GM12892 (cell line): ENCODE measurements at places on chromosomes 1 and 21.

GRCh38 chr1:167433884-167434283, 84.4 kb downstream of the CD247 start:
- DNase-seq = no peak

- no peak for DNase-seq
Observed at GRCh38 chr1:16126743-16127515, 28.9 kb downstream of the EPHA2 start.

GRCh38 chr1:59316497-59317128, 19.7 kb downstream of the FGGY start:
- DNase-seq = no peak

GRCh38 chr1:234683861-234684632, 74.1 kb upstream of the IRF2BP2 start:
- DNase-seq = no peak

- DNase-seq = no peak
Observed at GRCh38 chr1:147496571-147497210, 44.6 kb upstream of the BCL9 start.

GRCh38 chr1:19402031-19402813, 83.1 kb downstream of the CAPZB start:
- DNase-seq = no peak

DNA sequence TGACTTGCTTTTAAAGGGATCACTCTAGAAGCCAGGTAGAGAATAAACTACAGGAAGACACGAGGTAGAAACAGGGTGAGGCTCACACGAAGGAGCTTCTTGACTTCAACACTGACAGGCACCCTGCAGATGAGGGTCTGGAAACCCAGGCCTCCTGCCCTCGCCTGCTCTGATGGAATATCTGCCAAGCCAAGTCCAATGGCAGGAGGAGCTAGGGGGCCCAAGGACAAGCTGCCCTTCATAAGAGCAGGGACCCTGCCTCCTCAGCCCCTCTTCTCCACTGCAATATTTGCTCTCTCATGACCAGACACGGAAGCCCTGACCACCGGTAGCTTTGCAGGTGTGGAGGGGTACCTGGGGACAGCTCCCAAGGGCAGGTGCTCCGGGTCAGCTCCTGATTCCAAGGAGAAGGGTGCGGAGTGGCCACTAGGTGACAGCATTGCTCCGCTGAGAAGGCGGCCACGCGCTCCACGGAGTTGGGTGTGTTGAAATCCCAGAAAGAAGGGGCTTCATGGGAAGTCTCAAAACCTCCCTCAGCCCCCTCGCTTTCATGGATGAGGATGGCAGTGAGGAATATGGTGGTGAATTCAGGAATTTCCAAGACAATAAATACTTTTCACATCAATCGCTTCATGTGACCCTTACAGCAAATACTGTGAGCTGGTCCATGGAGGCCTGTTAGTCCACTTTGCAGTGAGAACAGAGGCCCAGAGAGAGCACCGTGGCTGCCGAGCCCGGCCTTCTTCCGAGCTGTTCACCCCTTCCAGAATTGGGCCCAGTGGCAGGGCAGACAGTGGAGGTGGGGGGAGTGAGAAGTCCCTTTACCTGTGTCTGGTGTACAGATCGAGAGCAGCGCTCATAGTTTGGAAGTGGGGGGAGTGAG, 33.2 kb upstream of the PAX7 start:
- DNase-seq = no peak

DNA sequence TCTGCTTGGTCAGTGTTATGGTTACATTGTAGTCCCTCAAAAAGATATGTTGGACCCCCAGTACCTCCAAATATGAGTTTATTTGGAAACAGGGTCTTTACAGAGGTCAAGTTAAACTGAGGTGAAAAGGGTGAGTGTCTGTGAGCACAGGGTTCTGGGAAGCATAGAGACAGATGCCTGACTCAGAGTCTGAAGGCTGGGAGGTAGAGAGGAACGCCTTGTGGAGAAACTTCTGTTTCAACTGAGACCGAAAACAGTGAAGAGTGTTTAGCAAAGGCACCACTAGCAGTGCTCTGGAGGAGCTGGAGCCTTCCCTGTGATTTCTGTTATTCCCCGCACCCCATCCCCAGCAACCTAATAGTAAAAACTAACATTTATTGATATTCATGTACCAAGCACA, 65.2 kb upstream of the LRRC8D start:
- no peak for DNase-seq

DNA sequence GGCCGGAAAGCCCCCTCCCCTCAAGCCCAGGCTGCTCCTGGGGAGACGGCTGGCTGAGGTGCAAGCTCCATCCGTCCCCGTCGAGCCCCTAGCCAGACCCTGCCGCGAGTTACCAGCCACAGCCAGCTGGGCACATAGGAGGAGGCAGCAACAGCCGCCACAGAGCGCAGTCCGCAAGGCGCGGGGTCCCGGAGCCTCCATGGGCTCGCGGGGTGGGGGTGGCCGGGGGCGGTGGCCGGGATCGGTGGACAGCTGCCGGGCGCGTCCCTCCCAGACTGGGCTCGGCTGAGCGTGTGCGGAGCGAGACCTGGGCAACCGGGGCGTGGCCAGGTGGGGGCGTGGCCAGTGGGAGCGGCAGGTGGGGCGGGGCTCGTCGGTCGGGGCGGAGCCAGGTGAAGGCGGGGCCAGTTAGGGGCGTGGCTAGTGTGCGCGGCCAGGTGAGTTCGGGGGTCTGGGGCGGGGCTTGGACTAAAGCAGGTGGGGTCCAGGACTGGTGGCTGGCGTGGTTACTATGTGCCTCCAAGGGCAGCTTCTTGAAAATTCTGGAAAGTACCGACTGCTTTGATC, at the start of gene CD164L2:
Gene CD164L2 (minus strand): TSS at position 295 of the 567 bp plus-strand sequence. CDS start 94 bp downstream, at position 201.
- no peak for DNase-seq

- DNase-seq = no peak
Observed at GRCh38 chr1:213281640-213282301, 230.7 kb downstream of the RPS6KC1 start.

DNA sequence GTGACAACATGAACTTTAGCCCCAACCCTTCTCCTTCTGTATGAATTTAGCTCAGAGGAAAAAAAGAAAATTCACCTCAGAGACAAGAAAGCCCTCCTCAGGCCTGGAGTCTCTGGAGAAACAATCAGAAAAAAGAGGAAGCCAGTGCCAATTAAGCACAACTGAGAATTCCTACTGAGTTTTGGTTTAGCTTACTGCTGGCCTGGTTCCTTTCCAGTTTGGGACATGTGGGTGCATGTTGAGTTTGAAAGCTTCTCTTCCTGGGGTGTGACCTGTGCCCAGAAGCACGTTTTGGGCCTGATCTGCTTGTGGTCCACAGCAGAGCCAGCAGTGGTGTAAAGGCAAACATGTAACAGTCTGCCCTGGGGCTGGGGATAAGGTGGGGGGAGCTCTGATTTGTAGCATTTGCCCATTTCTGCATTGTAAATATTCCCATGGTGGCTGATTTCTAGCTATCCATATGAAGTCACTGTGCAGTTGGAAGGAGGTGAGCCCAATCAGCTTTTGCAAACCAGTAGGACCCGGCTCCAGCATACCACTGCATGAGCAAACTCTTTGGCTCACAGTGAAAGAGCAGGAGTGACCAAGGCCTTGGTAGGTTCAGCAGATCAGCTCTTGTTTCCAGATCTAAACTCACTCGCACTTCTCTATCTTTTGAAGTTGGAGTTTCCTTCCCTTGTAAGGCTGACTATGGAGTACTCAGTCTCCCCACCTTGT, 4.7 kb upstream of the THEM5 start:
- DNase-seq = no peak

DNA sequence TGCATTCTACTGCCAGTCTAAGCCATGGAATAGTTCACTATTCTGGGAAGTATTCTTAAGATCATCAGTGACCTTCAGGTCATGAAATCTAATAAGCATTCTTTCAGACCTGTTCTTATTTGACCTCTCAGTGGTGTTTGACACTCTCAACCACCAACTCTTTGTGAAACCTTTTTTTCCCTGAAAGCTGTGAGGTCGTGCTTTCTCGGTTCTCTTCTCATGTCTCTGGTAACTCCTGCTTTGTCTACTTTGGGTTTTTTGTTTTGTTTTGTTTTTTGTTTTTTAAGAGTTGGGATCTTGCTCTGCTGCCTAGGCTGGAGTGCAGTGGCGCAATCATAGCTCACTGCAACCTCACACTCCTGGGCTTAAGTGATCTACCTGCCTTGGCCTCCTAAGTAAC, 56.3 kb downstream of the POU2F1 start:
- DNase-seq = no peak

DNA sequence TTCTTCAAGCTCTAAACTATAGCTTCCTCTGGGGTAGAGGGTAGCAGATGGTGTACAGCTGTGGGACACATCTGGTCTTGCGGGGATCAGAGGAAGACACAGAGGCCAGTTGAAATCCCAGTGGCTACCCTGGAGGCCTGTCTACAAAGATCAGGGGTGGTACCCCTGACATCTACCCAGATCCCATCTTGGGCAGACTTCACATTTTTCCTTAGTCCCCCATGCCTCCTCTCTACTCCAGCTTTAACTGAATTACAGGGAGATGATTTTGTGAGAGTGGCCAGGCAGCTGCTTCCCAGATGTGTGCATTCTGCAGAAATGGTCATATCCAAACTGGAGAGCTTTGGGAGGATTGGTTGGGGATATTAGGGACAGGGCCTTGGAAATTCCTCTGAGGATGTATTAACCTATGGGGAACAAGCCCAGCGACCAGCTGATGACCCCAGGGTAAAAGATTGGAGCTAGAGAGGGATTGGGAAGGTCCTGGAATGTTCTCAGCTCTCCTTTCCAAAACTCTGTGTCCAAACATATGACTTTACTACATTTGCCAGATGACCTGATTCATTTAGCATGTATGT, 9.6 kb upstream of the CD34 start:
- no peak for DNase-seq

DNA sequence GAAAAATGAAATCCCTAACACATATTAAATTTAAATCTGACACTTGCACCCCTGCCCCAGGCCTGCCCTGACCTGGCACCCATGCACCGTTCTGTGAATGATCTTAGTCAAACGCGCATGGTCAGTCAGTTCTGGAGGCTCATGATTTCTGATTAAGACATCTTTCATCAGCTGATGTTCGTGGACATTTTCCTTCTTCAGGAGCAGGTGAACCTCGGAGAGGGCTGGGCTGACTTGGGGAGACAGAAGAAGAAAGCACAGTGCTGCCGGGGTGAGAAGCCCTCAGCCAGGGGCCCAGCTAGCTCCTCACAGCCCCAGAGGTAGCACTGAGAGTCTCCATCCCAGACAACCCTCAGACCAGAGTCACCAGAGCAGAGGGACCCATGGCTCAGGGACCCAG, 134.5 kb upstream of the AJAP1 start:
- DNase-seq = no peak

DNA sequence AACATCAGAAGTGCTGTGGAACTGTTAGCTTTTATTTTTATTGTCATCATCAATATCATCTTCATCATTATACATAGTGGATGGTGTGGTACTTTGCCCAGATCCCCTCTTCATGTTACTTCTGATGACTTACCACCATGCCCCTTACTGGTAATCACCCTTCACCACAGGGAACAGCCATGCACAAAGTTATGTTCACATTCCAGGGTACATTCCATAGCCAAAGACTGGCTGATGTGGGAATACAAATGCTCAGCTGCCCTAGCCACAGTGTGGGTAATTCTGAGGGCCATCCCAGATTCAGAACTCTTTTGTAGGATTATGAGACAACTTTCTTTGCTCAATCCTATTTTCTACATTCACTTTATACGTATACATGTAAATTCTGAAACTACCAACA, 691.3 kb upstream of the CXADR start:
- DNase-seq = no peak

- DNase-seq = no peak
Observed at GRCh38 chr1:21331752-21332478, 41.7 kb upstream of the ECE1 start.

GRCh38 chr1:19427087-19427781, 58.1 kb downstream of the CAPZB start:
- DNase-seq = no peak

DNA sequence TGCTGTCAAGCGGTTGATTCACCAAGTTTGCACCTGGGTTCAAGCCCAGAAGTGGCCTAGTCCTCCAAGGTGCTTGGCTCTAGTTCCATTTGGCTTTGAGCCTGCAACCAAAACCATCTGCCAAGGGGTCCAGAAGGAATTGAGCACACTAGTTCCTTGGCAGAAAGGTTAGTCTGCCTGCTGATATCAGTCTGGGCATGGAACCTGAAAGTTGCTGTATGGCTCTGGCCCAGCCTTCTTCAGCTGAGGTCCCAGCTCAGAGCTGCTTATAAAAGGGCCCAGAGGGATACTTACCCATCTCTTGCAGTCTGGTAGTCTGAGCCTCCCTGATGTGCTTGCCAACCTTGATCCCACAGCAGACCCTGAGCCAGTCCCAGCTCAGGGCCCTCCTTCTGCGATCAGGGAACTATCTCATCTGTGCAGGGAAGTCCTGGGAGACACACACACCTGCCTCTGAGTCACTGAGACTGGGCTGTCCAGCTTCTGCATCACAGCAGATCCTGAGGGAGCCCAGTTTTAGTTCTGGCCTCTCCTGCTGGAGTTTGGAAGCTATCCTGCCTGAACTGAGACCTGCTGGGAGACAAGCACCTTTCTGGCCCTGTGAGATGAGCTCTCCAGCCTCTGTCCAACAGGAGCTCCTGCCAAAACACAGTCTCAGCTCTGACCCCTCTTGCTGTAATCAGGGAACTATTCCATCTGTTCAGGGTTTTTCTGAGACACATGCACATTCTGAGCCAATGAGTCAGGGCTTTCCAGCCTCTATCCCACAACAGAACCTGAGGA, 75.8 kb downstream of the CTH start:
- DNase-seq = no peak

DNA sequence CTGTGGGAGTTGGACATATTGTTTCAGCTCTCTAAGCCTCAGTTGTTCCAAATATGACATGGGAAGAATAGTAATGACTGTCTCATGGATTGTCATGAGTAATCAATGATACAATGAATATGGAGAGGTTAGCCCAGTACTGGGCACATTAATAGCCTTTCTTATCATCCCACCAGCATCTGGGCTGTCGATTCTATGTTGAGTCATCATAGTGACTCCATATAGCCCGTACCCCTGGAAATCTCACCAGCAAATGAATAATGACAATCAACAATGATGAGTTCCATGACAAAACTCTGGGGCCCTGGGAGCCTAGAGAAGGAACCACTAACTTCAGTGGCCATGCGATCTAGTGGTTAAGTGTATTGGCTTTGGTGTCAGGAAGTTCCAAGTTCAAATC, 39.7 kb upstream of the GJB5 start:
- no peak for DNase-seq

GRCh38 chr1:156745881-156746280, 5.0 kb upstream of the MRPL24 start:
- DNase-seq = no peak

- no peak for DNase-seq
Observed at GRCh38 chr1:35191429-35192055, 1.4 kb downstream of the SFPQ start.

GRCh38 chr1:229287267-229287666, 16.4 kb downstream of the RAB4A start:
- DNase-seq = no peak

GRCh38 chr1:117370509-117370908, 3.3 kb downstream of the MAN1A2 start:
- DNase-seq = no peak
